Stimulated activated CD4-positive, alpha-beta T cell treated with anti-CD3 and anti-CD28 coated beads, TNF-alpha, amount 100 ng/mL, for 1 hour (primary cell): ENCODE measurements at places on chromosomes 11 and 22.

DNA sequence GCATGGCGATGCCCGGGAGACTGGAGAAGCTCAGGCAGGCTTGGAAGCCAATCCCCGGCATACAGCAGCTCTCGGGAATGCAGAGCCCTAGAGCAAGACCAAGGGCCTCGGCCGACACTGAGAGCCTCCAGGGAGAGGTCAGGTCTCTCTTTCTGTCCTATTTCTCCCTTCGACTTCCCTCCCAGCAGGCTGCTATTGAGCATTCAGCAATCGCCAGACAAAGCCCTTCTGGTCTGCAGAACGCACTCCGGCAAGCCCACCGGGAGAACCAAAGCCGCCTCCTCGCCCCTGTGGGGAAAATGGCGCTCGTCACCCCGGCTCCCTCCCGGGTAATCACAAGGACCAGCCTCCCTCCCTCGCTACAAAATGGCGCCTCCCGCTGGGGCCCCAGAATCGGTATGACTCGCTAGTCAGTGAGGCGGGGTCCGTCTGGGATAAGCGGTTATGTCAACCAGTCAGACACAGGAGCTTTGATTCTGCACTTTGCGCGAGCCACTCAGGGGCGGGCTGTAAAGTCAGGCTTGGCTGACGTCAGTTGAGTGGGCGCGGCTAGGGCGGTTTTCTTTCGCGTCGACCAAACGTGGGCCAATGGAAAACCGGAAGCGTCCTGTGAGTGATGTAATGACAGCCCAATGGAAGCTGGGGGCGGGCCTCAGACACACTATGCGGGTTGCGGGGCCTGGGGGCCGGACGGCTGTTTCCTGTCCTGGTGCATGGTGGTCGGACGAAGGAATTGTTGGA lies at the start of gene ZNF143:
TSS of gene ZNF143 (plus strand) at position 691 of the 741 bp plus-strand sequence. CDS start 10,297 bp downstream, outside the sequence.
- DNase-seq, result peak; percentile 99

DNA sequence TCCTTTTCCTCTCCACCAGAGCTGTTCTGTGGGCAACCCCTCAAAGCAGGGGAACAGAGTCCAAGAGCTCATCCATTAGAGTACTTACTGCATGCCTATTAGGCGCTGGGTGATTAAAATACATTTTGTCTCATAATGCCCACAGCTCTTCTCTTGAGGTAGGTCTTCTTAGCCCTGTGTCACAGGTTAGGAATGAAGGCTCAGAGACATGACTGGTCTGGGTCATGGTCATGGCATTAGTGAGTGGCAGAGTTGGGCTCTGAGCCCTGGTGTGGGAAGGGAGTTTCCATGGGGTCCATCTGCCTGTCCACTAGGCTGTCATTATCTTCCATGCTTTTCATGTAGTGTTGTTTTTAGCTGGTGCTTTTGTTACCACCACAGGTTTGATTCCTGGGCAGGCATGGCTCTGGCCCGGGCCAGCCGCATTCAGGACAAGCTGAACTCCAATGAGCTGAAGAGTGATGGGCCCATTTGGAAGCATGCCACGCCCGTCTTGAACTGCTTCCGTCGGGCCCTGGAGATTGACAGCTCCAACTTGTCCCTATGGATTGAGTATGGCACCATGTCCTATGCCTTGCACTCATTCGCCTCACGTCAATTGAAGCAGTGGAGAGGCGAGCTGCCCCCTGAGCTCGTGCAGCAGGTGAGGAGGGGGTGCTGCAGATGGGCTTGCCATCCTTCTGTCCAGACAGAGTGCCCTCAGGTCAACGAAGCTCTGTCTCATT lies 76.1 kb downstream of the CABIN1 start:
- no peak for DNase-seq

- no peak for DNase-seq
Measured at GRCh38 chr22:19822301-19823117, 32.2 kb downstream of the GNB1L start.

GRCh38 chr11:8258784-8259183 lies 4.9 kb downstream of the LMO1 start:
- DNase-seq, result no peak

GRCh38 chr11:13110929-13111812 lies 102.1 kb downstream of the RASSF10 start:
- DNase-seq, result no peak

- DNase-seq, result no peak
Measured at GRCh38 chr22:43377896-43378704, 33.7 kb upstream of the MPPED1 start.

GRCh38 chr11:116231543-116231942 lies 541.2 kb downstream of the BUD13 start:
- DNase-seq, result no peak

DNA sequence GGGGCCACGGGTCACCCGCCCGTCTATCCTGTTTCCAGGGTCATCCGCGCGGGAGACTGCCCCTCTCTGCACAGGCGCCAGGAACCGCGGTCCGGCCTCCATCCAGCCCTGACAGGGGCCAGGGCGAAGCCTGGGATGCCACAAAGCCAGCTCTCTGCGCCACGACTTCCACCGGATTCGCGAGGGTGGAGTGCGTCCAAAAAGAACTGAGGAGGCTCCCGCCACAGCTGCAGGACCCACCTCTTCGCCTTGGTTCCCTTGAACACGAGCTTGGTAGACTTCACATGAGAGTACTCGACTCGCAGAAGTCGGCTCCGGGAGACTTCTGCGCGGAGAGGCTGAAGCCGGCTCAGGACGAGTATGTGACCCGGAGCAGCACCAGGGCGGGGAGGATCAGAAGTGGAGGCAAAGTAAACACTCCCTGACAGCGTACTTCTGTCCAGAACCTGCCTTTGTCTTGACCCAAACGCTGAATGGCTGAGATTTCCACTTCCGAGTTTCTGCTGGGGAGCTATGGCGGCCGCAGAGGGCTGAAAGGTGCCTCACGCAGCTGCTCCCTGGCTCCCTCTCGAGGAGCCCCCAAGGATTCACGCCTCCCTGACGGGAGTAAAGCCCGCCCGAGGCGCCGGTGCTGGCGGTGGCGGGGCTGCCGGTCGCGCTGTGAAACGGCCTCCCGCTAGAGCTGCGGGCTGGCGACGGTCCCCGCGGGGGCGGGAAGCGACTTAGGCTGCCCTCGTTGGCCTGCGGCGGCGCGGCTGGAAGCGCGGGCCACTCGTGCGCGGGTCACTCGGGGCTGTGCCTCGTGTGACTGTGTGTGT lies 4566.7 kb upstream of the OR11H1 start:
- DNase-seq, result no peak

GRCh38 chr11:27786331-27786730 lies 86.1 kb upstream of the BDNF start:
- no peak for DNase-seq
